ENCODE measurements at places on chromosomes 4 and X. TPM values are rescaled to one million over a fixed set of nuclear protein-coding genes. Genes with fewer than 3 reads are reported as not detected.
A peak's percentile ranks its signal among the peaks of the same experiment; 100 is the strongest.

GRCh38 chr4:100486496-100486895, 31.3 kb downstream of the EMCN start:
- no peaks in the 10 kb centered on the region for H3K4me1 ChIP-seq
- no peaks in the 10 kb centered on the region for H3K27me3 ChIP-seq
- no peak for DNase-seq
- H3K36me3 ChIP-seq: no peaks in the 10 kb centered on the region
- no peak overlapping the region for H3K4me3 ChIP-seq

- H3K27me3 ChIP-seq: no peaks in the 10 kb centered on the region
- no peaks in the 10 kb centered on the region for H3K36me3 ChIP-seq
- no peak overlapping the region for H3K4me3 ChIP-seq
- H3K27ac ChIP-seq: no peak overlapping the region
- no peaks in the 10 kb centered on the region for H3K4me1 ChIP-seq
Observed at GRCh38 chrX:69362354-69362753, 141.8 kb upstream of the NALF2 start.

- no peaks in the 10 kb centered on the region for H3K27me3 ChIP-seq
- H3K4me3 ChIP-seq: peak overlapping the region; percentile 4
- no peak overlapping the region for H3K27ac ChIP-seq
- no peaks in the 10 kb centered on the region for H3K36me3 ChIP-seq
- no peak for DNase-seq
- H3K4me1 ChIP-seq: no peaks in the 10 kb centered on the region
Observed at GRCh38 chr4:70637239-70637913, 8.8 kb downstream of the ENAM start.

DNA sequence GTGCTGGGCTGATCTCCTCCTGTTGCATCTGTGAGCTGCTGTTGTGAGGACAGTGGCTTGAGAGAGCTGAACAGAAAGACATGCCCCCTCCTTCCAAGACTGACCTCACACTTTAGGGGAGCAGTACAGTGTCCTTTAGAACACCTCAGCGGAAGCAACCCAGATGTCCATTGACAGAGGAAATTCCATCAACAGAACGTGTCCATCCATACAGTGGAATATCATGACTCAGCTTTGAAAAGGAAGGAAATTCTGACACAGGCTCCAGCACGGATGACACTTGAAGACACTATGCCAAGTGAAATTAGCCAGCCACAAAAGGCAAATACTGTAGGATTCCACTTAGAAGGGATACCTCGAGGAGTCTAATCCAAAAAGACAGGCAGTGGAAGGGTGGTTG, 103.5 kb downstream of the GPR143 start:
- no peak overlapping the region for H3K4me3 ChIP-seq
- no peaks in the 10 kb centered on the region for H3K36me3 ChIP-seq
- no peak for DNase-seq
- no peaks in the 10 kb centered on the region for H3K27me3 ChIP-seq

NUDT6 gene
- total RNA-seq: 3.8 TPM

GRCh38 chr4:41572516-41572915, 34.6 kb downstream of the LIMCH1 start:
- no peak for DNase-seq
- no peak overlapping the region for H3K4me3 ChIP-seq
- no peak overlapping the region for H3K27ac ChIP-seq

DNA sequence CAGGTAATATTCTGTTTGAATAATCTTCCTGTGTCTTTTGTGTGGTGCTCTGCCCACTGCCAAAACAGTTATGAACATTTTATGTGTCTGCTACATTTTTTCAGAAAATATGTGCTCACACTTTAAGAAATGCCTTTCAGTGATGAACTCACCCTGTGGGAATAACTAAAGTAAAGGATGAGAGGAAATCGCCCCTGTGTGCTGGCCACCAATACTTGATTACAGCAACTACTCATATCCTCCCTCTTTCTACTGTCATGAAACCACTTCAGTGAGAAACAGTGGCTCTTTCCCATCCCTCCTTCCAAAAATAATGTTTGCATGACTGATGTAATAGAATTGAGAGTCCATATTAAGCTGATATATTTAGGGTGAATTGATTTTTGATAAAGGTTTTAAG, 900.9 kb downstream of the RAB28 start:
- DNase-seq: no peak
- H3K36me3 ChIP-seq: no peaks in the 10 kb centered on the region
- H3K4me3 ChIP-seq: no peak overlapping the region
- no peak overlapping the region for H3K27ac ChIP-seq
- H3K4me1 ChIP-seq: no peaks in the 10 kb centered on the region
- no peaks in the 10 kb centered on the region for H3K27me3 ChIP-seq

ZNF157 gene
- 0.23 TPM for total RNA-seq

DNA sequence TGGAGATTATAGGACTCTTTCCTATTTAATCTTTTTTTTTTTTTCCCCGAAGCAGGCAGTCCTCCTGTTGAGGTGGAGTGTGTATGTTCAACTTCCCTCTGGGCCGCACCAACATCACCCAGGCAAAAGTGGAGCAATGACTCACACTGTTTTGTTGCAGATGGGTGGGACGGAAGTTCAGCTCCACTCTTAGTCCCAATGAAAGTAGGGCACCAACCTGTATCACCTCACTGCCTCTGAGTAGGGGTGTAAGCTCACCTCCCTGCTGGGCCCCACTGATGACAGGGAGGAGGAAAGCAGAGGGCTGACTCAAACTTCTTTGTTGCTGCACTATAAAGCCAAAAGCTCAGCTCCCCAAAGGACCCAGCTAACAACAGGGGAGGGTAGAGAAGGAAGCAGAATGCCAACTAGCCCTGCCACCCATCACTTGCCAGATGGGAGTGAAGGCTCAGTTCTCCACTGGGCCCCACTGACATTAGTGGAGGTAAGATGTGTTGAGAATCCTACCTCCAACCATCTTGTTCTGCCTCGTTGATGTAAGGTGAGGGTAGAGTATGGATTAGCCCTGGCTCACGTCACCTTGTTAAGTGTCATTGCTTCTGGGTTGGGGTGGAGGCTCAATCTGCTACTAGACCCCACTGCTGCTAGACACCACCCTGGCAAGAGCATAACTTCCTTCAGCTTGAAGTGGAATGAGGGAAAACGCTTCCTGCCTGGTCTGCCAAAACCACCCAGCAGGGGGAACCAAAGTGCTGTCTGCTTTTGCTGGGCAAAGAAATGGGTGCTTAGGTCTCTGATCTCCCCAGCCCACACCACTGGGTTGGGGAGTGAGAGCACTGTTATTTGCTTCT, 14.1 kb downstream of the RPS6KA3 start:
- H3K36me3 ChIP-seq: no peaks in the 10 kb centered on the region
- no peaks in the 10 kb centered on the region for H3K27me3 ChIP-seq
- no peak overlapping the region for H3K27ac ChIP-seq
- H3K4me3 ChIP-seq: no peak overlapping the region
- DNase-seq: peak; percentile 67

MAGED4 gene
- 2.1 TPM for total RNA-seq

DNA sequence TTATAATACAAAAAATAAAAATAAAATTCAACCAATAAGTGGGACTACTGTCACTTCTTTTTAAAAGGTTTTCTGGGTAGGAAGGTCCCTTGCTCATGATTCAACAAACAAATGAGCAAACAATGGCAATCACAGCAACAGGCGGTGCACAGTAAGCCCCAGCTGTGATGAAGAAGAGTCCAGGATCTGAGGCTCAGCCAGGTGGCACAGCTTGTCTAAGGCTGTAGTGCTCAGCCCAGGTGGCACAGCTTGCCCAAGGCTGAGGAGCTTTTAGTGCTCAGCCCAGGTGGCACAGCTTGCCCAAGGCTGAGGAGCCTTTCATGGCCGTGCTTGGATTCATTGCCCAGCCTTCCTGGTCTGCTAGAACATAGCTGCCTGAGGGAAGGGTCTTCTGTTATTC, 75.0 kb downstream of the ZFYVE28 start:
- peak; percentile 26 for DNase-seq
- H3K4me3 ChIP-seq: no peak overlapping the region
- no peak overlapping the region for H3K27ac ChIP-seq
- H3K36me3 ChIP-seq: no peaks in the 10 kb centered on the region

- no peaks in the 10 kb centered on the region for H3K4me1 ChIP-seq
- no peak for DNase-seq
- H3K4me3 ChIP-seq: no peak overlapping the region
- no peaks in the 10 kb centered on the region for H3K27me3 ChIP-seq
- H3K36me3 ChIP-seq: no peaks in the 10 kb centered on the region
- H3K27ac ChIP-seq: no peak overlapping the region
Observed at GRCh38 chr4:13126976-13127910, 356.9 kb downstream of the RAB28 start.

DNA sequence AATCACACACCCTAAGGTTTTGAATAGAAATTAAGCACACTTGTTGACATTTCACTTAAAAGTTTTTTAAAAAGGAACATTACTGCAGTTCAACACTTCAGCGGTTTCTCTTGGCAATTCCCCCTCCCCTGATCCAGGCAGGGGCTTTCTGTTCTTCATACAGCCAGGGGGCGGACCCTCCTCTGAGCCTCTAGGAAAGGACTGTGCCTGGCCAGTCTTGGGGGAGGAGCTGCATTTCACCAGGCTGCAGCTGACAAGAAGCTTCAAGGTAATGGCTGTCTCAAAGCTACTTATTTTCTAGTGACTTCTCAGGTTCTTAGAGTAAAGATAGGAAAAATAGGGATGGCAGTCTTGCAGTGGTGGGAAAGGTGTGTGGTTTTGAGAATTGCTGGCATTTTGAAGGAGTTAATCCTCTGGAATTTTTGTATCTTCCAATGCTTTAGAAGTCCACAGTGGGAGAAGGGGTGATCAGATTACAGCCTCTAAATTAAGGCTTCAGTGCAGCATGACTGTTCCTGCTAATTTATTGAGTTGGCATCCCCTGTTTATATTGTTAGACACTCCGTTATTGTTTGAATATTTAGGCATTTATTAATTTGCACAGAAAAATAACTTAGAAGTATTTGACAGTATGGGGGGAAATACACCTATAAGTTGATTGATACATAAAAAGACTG, 33.5 kb downstream of the PWWP3B start:
- no peaks in the 10 kb centered on the region for H3K27me3 ChIP-seq
- no peaks in the 10 kb centered on the region for H3K36me3 ChIP-seq
- no peaks in the 10 kb centered on the region for H3K4me1 ChIP-seq
- no peak overlapping the region for H3K27ac ChIP-seq
- no peak overlapping the region for H3K4me3 ChIP-seq

DNA sequence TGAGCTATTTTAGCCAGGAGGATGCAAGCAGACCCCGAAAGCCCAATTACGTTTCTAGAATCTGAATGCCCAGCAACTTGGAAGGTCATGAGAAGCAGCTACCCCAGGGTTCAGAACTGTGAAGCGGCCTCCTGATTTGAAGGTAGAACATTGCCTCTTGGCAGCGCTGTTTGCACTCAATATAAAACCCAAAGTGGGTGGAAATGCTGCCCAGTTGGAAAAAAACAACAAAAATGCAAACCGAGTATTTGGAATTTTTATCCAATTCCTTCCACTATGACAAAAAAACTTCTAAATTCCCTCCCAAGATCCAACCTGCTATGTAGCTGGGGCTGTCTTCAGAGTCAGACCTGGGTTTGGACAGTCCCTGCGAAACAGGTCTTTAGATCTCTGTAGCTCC, 103.3 kb upstream of the RBPJ start:
- H3K4me3 ChIP-seq: no peak overlapping the region
- H3K36me3 ChIP-seq: no peaks in the 10 kb centered on the region
- no peaks in the 10 kb centered on the region for H3K4me1 ChIP-seq

ARAP2 gene
- 57.2 TPM for total RNA-seq

DNA sequence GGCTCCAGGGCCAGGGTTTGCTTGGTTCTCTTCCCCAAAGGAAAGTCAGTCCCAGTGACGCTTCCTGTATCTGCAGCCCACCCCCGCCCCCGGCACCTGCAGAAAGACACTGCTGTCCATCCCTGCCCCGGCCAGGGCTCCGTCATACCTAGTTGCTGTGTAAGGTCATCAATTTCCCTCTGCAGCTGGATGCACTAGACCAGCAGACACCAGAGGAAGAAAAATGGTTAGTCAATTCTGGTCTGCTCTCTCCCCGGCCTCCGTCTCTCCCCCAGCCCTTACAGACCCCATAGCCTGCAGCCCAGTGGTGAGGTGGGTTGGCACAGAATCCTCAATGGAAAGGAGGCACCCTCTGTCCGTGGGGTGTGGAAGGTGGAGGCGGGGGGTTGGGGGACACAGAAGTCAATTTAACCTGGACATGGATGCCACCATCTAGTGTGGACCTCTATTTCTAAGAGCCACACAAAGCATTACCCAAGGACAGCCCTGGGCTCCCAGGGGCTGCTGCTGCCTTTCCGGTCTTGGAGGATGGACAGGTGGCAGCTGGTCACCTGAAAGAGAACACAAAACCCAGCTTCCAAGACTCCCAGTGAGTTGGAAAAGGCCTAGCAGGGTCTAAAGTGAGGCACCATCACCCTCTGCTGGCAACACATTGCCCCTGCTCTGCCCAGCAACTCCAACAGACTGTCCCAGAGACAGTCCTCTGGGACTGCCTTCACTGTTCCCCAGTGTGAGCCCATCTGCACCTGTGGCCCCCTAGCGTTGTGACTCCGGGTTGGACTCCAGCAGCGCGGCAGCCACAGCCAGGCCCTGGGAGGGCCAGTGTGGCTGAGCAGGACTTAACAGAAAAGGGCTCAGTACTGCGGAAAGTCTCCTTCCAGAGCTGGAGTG, 40.2 kb upstream of the NHSL2 start:
- no peak for DNase-seq
- H3K4me3 ChIP-seq: no peak overlapping the region
- no peaks in the 10 kb centered on the region for H3K27me3 ChIP-seq
- no peaks in the 10 kb centered on the region for H3K4me1 ChIP-seq

- H3K27me3 ChIP-seq: no peaks in the 10 kb centered on the region
- H3K4me1 ChIP-seq: no peaks in the 10 kb centered on the region
- H3K4me3 ChIP-seq: no peak overlapping the region
- H3K36me3 ChIP-seq: no peaks in the 10 kb centered on the region
Observed at GRCh38 chr4:23700197-23700596, 189.7 kb downstream of the PPARGC1A start.

TEX13A gene
- not detected for total RNA-seq

DNA sequence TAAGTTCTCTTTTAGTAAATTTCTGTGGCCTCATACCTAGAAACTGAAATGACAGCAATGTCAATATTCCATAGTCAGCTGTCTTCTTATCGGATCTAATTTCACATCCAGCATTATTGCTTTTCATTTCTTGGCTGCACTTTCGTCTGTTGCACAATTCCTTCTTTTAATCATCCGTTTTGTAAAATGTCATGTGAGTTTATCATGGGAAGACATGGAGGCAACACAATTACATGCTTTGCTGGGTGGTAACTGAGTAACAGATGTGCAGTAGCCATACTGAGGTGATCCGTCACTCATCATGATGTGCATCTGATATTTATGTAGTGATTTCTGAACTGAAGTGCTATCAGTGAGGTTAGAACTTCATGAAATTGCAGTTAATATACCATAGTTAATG, 68.3 kb upstream of the SLC7A11 start:
- no peaks in the 10 kb centered on the region for H3K4me1 ChIP-seq
- H3K36me3 ChIP-seq: no peaks in the 10 kb centered on the region
- H3K4me3 ChIP-seq: no peak overlapping the region
- no peak overlapping the region for H3K27ac ChIP-seq
- no peaks in the 10 kb centered on the region for H3K27me3 ChIP-seq

ANAPC4 gene
- total RNA-seq: 33.0 TPM

GRCh38 chr4:3130826-3131225, 56.3 kb downstream of the HTT start:
- DNase-seq: no peak
- peaks cover 7% of the 10 kb centered on the region for H3K4me1 ChIP-seq
- H3K4me3 ChIP-seq: no peak overlapping the region
- peaks cover 99% of the 10 kb centered on the region for H3K36me3 ChIP-seq
- H3K27ac ChIP-seq: no peak overlapping the region

RBM47 gene
- 105 TPM for total RNA-seq

IL21 gene
- not detected for total RNA-seq
